ENCODE measurements at places on chromosomes 3 and 15.

DNA sequence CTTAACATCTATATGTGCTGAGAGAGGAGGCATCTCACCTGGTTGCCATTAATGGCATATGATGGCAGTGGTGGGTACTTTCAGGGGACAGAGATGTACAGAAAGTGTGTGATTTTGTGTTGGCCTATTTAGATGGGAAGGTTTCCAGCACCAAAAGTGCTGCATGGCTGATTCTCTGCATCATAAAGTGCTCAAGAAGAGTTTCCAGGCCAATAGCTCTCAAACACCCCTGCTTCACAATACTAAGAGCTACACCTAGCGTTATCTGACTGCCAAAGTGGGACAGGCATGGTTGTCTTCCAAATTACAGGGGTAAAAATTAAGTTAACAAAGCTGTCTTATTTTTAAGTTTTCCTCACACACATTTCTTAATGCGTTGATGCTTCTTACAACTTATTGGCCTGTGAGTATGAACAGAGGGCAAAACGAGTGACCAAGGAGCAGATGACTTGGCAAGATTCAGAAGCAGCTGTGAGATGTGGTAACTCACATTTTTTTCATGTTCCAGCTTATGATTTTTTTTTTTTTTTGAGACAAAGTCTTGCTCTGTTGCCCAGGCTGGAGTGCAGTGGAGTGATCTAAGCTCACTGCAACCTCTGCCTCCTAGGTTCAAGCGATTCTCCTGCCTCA, 41.4 kb upstream of the VEPH1 start:
- no peak for DNase-seq

DNA sequence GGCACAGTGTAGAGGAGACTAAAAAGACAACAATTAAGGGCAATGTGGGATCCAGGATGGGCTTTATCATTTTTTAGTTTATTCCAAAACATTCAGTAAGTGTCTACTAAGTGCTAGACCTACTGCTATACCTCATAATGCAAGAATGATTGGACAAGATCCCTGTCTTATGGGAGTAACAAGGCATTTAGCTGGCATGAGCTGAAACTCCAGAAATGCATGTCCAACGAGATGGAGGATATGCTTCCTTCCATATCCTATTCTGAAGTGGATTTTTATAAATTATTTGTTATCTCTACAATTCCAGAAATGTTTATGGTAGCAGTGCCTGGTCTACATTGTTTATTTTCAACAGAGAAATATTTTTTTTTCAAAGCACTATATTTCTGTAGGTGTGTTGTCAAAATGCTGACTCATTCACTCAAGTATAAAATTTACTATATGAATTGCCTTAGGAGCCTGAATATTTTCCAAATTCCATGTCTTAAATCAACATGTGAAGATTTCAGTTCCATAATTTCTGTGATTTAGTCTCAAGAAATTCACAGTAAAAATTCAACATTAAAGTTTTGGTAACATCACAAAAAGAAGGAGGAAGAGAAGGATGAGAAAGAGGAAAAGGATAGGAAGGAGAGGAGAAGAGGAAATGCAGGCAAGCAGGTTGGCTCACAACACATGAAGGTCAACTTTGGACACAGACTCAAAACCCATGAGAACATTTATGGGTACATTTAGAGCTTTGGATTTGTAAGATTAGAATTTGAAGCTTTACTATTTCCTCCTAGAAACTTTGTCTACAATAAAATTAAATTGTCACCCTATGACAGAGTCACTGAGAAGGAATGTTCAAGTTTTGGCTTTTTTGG, 88.6 kb downstream of the P3H2 start:
- no peak for DNase-seq

GRCh38 chr15:38029736-38030135, 95.3 kb downstream of the TMCO5A start:
- no peak for DNase-seq

GRCh38 chr3:136535906-136536305, 216.3 kb downstream of the STAG1 start:
- no peak for DNase-seq

DNA sequence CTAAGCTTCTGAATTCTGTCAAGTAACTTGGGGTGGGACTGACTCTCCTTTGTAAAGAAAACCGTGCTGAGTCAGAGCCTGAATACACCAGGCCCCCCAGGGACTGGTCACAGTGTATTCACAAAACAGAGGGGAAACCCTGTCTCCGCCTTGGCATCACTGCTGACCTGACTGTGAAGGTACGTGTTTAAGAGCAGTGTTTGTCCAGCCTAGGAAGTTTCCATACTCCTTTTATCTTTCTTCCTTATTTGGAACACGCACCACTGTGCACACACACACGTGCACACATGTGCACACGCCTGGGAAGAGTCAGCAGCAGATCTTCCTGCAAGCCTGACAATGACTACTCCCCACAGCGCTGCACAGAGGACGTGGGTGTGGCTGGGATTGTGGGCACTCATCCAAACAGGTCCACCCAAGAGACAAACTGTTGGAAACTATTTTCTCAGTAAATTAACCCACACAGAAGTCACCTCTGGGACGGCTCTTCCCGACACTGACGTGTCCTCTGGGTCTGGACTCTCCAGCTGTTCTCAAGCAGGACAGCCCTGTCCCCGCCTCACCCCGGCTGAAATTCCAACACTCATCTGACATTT, 87.7 kb downstream of the ATP10A start:
- DNase-seq: no peak

DNA sequence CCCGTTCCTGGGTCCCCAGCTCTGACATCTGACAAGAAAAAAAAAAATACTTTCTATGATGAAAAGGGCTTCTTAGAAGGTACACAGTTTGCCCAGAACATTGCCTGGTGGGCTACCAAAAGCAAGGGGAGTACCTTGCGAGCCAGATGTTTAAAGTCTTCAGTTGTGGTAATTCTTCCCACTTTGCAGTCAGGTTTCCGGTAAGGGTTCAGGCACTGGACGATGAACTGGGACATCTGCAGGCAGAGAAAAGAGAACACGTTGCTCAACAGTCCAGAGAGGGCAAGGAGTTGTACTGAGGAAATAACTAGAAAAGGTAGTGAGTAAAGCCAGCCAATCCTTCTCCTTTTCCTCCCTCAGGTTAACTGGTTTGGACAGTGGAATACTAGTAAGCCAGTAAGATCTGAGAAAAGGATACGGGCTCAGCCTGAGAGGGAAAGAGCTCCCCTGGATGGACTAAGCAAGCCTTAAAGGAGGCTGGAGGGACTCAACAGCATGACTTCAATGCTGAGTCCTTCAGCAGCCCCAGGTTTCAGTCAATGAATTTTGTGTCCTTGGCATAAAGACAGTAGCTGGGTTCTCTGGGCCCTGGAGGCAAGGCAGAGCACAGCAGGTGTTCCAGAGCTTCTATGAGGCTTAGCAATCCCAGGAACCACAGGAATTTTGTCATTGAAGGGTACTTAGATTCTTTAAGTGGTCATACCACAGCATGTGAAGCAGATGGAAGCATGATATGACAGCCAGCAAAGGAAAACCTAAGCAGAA, 38.2 kb downstream of the NBEAL2 start:
- DNase-seq: no peak

- no peak for DNase-seq
Measured at GRCh38 chr3:160218136-160218535, 7.1 kb upstream of the C3orf80 start.

GRCh38 chr3:131705558-131706051, 202.8 kb upstream of the MRPL3 start:
- DNase-seq: no peak

GRCh38 chr15:100147828-100148227, 193.9 kb downstream of the ADAMTS17 start:
- no peak for DNase-seq

GRCh38 chr15:91100814-91101607, 954 bp downstream of the SV2B start:
- no peak for DNase-seq
